ENCODE measurements at places on chromosomes 13 and 19. TPM values are rescaled to one million over a fixed set of nuclear protein-coding genes. Genes with fewer than 3 reads are reported as not detected.

DNA sequence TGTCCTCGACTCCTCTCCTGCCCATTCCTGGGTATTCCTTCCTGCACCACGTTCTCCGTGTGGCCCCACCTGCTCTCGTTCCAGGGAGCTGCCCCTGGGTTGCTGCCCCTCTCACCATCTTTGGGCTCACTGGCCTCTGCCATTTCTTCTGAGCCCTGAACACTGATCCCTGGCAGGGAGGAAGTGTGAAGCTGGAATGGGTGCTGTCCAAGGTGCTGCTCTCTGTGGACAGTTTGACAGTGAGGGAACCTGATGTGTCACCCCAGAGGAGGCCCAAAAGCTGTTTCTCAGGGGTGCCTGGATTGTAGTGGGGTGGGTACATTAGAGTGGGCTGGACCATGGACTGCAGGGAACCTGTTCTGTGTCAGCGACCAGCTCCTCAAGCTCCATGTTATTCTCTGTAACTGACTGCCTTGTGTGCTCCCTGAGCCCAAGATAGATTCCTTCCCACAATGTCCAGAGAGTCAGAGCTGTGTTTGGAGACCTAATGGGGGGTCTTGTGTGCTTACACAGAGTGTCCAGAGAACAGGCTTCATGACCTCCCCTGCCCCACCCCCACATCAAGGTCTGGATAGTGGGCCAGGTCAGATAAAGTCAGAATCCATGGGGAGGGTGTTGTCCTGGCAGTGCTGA, 7.2 kb upstream of the CEACAM8 start:
- no peak for DNase-seq
- no peak overlapping the region for H3K4me3 ChIP-seq
- peaks cover 26% of the 10 kb centered on the region for H3K27me3 ChIP-seq
- H3K36me3 ChIP-seq = no peaks in the 10 kb centered on the region
- no peaks in the 10 kb centered on the region for H3K4me1 ChIP-seq
- no peak overlapping the region for H3K27ac ChIP-seq

DNA sequence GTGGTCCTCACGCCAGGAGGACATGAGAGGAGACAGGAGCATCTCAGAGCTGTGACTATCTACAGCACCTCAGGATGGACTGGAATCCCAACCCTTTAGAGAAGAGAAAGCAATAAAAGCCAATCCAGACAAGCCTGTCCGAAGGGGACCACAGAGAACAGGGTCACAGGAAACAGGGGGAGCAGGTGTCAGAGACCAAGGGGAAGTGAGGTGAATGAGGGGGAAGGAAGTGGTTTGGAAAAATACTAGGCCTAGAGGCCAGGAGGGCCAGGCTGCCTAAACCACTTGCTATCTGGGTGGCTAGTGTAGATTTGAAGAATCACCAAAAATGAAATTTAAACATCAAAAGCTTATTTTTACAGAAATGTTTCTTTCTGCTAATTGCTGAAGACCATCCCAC, 16.2 kb downstream of the TMTC4 start:
- no peak overlapping the region for H3K4me3 ChIP-seq
- H3K27me3 ChIP-seq = no peaks in the 10 kb centered on the region
- no peak for DNase-seq
- peaks cover 20% of the 10 kb centered on the region for H3K36me3 ChIP-seq
- no peaks in the 10 kb centered on the region for H3K4me1 ChIP-seq
- no peak overlapping the region for H3K27ac ChIP-seq

- no peaks in the 10 kb centered on the region for H3K27me3 ChIP-seq
- no peak overlapping the region for H3K4me3 ChIP-seq
- H3K27ac ChIP-seq = no peak overlapping the region
These were observed 9.0 kb downstream of the BLOC1S3 start for GRCh38 chr19:45187421-45188100.

DNA sequence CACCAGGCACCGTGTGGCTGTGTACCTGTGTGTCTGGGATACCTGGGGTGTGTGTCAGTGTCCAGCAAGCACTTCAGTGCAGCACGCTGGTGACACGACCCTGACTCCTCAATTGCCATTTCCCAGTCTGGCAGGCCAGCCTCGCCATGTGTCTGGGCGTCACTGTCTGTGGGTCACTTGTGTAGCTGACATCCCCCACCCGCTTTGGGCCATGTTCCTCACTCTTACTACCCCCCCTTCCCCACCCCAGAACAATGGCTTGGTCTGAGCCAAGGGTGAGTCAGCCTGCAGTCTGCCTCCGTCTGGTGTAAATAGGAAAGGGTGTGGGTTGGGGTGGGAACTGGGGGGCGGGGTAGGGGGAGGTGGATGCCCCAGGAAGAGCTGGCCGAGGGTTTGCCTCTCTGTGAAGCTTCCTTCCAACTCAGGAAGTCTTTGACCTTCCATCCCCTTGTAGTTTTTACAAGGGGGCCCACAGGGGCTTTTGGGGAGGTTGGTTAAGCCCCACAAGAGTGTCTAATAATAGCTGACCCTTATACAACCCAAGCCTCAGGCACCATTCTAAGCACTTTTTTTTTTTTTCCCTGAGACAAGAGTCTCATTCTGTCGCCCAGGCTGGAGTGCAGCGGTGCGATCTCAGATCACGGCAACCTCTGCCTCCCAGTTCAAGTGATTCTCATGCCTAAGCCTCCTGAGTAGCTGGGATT, 17.6 kb downstream of the NOVA2 start:
- no peak overlapping the region for H3K27ac ChIP-seq
- DNase-seq = peak; percentile 35
- H3K4me3 ChIP-seq = no peak overlapping the region
- no peaks in the 10 kb centered on the region for H3K36me3 ChIP-seq
- peaks cover 6% of the 10 kb centered on the region for H3K27me3 ChIP-seq
- H3K4me1 ChIP-seq = peaks cover 29% of the 10 kb centered on the region

- H3K27me3 ChIP-seq = no peaks in the 10 kb centered on the region
- no peak overlapping the region for H3K27ac ChIP-seq
- no peaks in the 10 kb centered on the region for H3K4me1 ChIP-seq
- DNase-seq = no peak
- no peaks in the 10 kb centered on the region for H3K36me3 ChIP-seq
These were observed 386.6 kb downstream of the DIAPH3 start for GRCh38 chr13:59776924-59777690.

- no peaks in the 10 kb centered on the region for H3K27me3 ChIP-seq
- peak overlapping the region; percentile 80 for H3K4me3 ChIP-seq
- DNase-seq = no peak
- H3K36me3 ChIP-seq = no peaks in the 10 kb centered on the region
- H3K27ac ChIP-seq = peak overlapping the region; percentile 89
These were observed 489 bp upstream of the ZNF653 start for GRCh38 chr19:11506101-11506555.

- no peak overlapping the region for H3K4me3 ChIP-seq
- H3K27ac ChIP-seq = no peak overlapping the region
- no peaks in the 10 kb centered on the region for H3K36me3 ChIP-seq
These were observed 84.6 kb upstream of the TRPC4 start for GRCh38 chr13:37954191-37954590.

The ZNF443 gene
- 2.9 TPM for total RNA-seq

The ZNF100 gene
- total RNA-seq = 8.5 TPM

The ADGRL1 gene
- total RNA-seq = 88.6 TPM
